ENCODE measurements at places on chromosomes 12 and 14. TPM values are rescaled to one million over a fixed set of nuclear protein-coding genes. Genes with fewer than 3 reads are reported as not detected.

GRCh38 chr12:52740584-52740983 lies 36.6 kb downstream of the KRT76 start:
- no peak for DNase-seq

DNA sequence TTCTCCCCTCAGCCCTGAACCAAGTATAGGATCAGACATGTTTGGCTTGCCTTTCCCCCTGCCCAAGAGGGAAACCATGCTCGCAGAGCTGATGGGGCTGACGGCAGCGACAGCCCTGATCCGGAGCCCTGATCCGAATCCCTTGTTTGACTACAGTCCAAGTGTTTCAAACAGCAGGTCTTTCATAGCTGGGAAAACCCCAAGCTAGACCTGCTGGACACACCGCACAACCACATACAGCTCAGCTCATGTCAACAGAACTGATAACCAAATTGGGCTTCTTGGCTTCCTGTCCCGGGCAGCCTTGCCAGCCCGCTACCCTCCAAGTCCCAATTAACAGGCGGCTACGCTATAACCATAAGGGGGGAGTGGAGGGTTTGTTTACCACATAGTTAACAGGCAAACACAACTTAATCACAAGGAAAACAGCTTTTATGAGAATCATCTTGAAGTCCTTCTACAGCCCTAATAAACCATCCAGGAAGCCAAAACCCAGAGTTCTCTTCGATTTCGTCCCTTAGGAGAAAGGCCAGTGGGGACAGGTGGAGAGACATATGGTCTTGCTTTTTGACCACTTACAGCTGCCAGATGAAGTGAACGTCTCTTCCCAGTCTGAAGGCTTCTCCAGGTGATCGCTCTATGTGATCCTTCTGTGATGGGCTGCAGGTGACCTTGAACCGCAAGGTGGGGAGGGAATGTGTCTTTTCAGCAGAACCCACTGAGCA lies 64.5 kb upstream of the MANSC4 start:
- DNase-seq: no peak

DNA sequence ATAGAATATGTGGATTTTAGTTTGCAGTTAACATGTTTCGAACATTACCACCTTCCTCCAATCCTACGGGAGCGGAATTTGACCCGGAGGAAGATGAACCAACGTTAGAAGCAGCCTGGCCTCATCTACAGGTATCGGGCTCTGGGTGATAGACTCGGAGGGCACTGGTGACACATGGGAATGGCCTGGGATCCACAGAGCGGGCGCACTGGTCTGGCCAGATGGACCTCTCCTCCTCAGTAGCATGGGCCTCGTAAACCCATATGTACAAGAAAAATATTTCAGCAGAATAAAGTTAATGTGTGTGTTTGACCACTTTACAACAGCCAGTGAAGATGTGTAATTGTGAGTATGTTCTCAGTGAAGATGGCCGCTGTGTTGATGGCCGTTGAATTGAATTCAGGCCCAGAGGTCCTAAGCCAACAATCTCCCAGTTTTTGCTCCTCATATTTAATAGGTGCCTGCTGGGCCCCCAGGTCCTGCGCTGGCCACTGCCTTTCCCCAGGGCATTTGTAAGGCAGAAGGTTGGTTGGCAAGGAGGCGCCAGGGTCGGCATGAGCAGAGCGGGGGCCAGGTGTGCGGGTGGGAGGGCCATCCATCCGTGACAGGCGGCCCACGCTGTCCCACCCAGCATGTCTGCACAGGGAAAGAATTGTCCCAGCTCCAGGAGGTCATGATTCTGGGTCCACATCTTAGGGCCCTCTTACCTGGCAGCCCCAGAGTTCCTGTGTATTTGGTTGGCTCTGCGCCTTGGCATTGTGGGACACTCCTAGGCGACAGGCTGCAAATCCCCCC lies 82.0 kb upstream of the DYNC1H1 start:
- DNase-seq: no peak

- no peak for DNase-seq
Measured at GRCh38 chr12:13390381-13390861, 193.9 kb downstream of the EMP1 start.

- no peak for DNase-seq
Measured at GRCh38 chr12:110733900-110734299, 8.8 kb downstream of the PPP1CC start.

GRCh38 chr14:79551523-79551922 lies 659.8 kb downstream of the DIO2 start:
- DNase-seq: no peak

OR6C2 gene
- total RNA-seq: not detected

DNA sequence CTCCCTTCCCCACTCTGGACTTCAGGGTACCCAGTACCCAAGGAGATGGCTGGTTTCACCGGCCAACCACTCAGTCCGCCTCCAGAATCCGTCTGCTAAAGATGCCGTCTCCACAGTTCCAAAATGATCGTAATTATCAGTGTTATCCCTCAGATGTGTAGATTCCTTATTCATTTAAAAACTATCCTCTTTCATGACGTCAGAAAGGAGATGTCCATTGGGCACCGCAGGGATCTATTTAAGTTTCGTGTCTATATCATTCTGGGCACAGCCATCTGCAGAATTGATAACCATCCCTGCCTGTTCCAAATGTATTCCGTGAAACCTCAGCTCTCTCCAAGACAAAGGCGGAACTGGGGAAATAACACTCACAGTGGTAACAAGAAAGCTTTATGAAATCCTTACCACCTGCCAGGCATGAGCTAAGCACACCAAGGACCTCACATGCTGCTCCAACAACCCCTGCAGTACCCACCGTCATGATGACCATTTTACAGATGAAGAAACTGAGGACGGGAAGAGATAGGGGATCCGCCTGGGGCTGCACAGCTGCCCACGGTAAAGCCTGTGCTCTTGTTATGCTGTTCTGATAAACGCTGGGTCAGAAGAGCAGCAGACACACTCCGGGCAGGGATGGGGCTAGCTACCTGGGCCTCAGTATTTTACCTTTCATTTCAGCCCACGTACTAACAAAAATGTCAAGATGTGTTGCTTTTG lies 90.0 kb downstream of the BCL11B start:
- DNase-seq: peak; percentile 19

DNA sequence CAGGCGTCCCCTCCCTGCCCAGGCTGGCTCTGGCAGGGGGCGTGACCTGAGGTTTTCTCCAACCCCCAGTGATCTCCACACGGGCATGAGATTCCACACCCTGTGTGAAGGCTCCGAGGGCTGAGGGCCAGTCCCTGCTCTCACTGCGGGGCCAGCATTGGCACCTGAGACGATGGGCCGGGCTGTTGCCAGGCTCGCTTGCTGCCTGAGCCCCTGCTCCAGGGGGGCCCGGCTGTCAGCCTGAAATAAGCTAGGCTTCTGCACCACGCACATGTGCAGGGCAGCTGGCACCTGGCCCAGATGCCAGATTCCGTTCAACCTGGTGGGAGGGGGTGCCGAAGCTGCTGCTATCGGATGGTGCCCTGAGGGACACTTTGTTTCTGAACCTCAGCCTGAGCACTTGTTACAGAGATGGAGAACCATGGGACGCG lies 196.5 kb upstream of the PRMT8 start:
- DNase-seq: no peak

Measured in H7 (cell line).